ENCODE measurements at places on chromosomes 1 and 21. TPM values are rescaled to one million over a fixed set of nuclear protein-coding genes. Genes with fewer than 3 reads are reported as not detected.

The FCER1G gene
- 2.9 TPM for polyA plus RNA-seq

The RHEX gene
- polyA plus RNA-seq, result not detected

The WNT9A gene
- not detected for polyA plus RNA-seq

The KRTAP7-1 gene
- polyA plus RNA-seq, result not detected

The MPZ gene
- not detected for polyA plus RNA-seq

The PPCS gene
- polyA plus RNA-seq, result 116 TPM

The ZBTB8A gene
- polyA plus RNA-seq, result 0.31 TPM

The CRYAA gene
- polyA plus RNA-seq, result not detected

The RBM11 gene
- 47.7 TPM for polyA plus RNA-seq

The RGS1 gene
- not detected for polyA plus RNA-seq

The AJAP1 gene
- 7.4 TPM for polyA plus RNA-seq

The OR2L3 gene
- not detected for polyA plus RNA-seq

The FCRL1 gene
- polyA plus RNA-seq, result not detected

The A3GALT2 gene
- polyA plus RNA-seq, result not detected

The TINAGL1 gene
- not detected for polyA plus RNA-seq

The TSPAN2 gene
- polyA plus RNA-seq, result 10.4 TPM

The INSRR gene
- polyA plus RNA-seq, result not detected

The FMO5 gene
- polyA plus RNA-seq, result 4.6 TPM

The MAP3K7CL gene
- not detected for polyA plus RNA-seq

The CASZ1 gene
- polyA plus RNA-seq, result not detected

The TNN gene
- polyA plus RNA-seq, result not detected

The NR5A2 gene
- polyA plus RNA-seq, result 0.39 TPM

The H6PD gene
- polyA plus RNA-seq, result 0.19 TPM

The ALX3 gene
- not detected for polyA plus RNA-seq

The C1orf94 gene
- polyA plus RNA-seq, result not detected

The GLUL gene
- 119 TPM for polyA plus RNA-seq

The PHACTR4 gene
- 6.3 TPM for polyA plus RNA-seq

The SFPQ gene
- 106 TPM for polyA plus RNA-seq

The CHI3L1 gene
- not detected for polyA plus RNA-seq

The PROX1 gene
- polyA plus RNA-seq, result 1.8 TPM

The FASLG gene
- not detected for polyA plus RNA-seq

The FAM3B gene
- not detected for polyA plus RNA-seq

The ELAPOR1 gene
- polyA plus RNA-seq, result 2.1 TPM

The THRAP3 gene
- polyA plus RNA-seq, result 44.4 TPM

The REG4 gene
- not detected for polyA plus RNA-seq

The AKR7A3 gene
- not detected for polyA plus RNA-seq

The FALEC gene
- not detected for polyA plus RNA-seq

The OLIG2 gene
- polyA plus RNA-seq, result 1.0 TPM

The USP16 gene
- polyA plus RNA-seq, result 80.4 TPM

The EDARADD gene
- polyA plus RNA-seq, result not detected

The C1QA gene
- 1.6 TPM for polyA plus RNA-seq

The ARMH1 gene
- polyA plus RNA-seq, result not detected

The VAV3 gene
- 33.7 TPM for polyA plus RNA-seq

The CYP4Z1 gene
- polyA plus RNA-seq, result 4.8 TPM

The NHLH2 gene
- 8.8 TPM for polyA plus RNA-seq

The CELA2B gene
- not detected for polyA plus RNA-seq

The TAL1 gene
- not detected for polyA plus RNA-seq

The AHCTF1 gene
- 15.0 TPM for polyA plus RNA-seq

Data from Purkinje cell (primary cell).